ENCODE measurements at places on chromosomes 7 and 10.

DNA sequence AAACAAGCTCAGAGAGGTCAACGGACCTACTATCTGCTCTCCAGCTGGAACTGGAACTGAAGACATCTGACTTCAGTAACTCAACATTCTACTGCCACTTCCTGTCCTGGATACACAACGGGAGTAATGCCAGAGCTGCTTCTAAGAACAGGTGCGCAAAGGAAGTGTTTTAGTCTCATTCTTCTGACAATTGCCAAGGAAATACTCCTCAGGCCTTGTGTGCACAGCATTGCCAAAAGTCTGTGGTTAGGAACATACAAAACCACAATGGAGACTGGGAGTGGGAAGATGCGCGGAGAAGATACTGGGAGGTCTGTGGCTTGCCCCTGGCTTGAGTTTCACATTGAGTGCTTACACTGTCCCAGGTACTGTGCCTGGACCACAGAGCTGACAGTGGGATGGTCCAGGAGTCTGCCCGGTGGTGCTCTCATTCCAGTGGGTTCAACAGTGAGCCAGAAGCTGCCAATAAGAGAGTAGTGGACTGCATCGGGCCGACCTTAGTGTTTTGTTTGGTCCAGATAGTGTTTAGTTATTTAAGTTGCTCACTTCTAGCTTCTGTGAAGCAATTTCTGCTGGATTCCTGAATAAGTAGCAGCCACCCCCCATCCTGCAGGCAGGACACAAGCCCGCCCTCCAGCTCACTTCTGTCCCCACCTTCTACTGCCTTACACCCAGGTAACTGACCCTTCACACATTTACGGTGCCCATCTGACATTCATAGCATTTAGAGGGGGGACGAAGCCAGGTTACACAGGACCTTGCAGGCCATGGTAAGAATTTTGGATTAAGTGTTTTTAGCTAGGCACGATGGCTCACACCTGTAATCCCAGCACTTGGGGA, 10.3 kb downstream of the TBL2 start:
- DNase-seq: no peak

DNA sequence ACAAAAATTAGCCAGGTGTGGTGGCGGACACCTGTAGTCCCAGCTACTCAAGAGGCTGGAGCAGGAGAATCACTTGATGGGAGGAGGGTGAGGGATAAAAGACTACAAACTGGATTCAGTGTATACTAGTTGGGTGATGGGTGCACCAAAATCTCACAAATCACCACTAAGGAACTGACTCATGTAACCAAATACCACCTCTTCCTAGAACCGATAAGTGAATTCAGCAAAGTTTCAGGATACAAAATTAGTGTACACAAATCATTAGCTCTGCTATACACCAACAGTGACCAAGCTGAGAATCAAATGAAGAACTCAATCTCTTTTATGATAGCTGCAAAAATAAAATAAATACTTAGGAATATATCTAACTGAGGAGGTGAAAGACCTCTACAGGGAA, 23.0 kb upstream of the DMBT1 start:
- no peak for DNase-seq

- no peak for DNase-seq
Observed at GRCh38 chr10:110711382-110711781, 67.2 kb downstream of the RBM20 start.

DNA sequence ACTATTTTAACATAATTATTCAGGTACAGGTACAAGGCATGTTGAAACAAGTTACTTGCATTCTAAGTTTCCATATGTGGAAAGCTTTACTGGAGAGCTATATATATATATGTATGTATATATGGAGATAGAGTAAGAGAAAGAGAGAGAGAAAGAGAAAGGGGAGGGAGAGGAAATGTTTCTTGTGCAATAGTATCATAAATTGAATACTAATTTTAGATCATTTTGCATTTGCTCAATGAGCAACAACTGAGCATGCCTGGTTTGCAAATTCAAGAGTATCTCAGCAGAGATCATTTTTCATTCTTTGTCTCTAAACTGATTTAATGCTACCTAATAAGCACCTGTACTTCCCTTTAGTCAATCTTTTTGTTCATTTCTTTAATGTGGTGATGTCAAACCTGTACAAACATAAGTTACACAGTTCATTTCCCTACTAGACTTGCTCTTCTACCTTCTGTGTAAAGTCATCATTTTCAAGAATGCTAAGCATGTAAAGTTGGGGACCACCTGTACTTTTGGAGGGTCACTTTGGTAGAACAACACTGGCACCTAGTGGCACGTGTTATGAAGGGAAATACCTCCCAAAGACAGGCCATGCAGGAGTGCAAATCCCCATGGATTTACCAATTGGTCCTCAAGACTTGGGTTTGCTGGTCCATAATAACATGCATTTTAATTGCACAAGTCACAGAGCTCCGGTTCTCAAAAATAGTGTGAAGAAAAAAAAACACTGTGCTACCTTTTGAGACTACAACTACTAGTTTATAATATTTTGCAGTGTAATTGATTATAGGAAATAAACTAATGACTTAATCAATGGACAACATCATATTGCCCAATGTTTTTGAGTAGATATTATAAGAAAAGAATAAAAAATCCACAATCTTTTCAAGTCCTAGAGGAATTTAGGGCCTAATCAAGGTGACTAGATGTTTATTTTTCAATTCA, 431.2 kb upstream of the IGFBP3 start:
- DNase-seq: peak; percentile 72

- peak; percentile 29 for DNase-seq
Observed at GRCh38 chr7:106679153-106679931, 18.4 kb upstream of the CCDC71L start.

DNA sequence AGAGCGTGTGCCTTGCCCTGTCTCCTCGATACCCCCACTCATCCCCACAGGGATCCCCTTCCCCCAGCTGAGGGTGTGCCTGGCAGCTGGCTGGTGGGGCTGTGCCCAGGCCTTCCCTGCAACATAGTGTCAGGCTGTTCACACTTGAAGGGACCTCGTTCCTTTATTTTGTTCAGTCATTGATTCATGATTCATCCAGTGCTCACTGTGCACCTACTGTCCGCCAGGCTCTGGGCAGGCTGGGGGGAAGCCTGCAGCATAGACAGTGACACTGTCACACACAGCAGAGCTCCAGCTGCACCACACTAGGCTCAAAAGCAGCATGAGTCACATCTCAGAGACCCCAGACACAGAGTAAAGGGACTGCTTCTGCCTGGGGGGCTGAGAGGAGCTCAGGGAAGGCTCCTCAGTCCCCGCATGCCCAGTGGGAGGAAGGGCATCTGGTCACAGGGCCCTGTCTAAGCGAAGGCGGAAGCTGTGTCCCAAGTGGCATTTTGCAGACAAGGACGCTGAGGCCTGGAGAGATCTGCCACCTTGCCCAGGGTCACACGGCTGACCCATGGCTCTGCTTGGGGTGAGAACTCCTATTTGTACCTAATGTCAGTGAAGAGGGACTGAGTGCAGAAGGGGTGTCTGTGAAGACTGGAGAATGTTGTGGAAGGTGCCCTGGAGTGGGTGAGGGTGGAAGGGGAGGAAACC, 27.9 kb downstream of the CDH23 start:
- no peak for DNase-seq

GRCh38 chr7:36286226-36286625, 103.4 kb upstream of the ANLN start:
- DNase-seq: no peak

- no peak for DNase-seq
Observed at GRCh38 chr10:91987397-91988037, 63.9 kb downstream of the BTAF1 start.

GRCh38 chr7:55132890-55133551, 114.2 kb downstream of the EGFR start:
- peak; percentile 100 for DNase-seq

DNA sequence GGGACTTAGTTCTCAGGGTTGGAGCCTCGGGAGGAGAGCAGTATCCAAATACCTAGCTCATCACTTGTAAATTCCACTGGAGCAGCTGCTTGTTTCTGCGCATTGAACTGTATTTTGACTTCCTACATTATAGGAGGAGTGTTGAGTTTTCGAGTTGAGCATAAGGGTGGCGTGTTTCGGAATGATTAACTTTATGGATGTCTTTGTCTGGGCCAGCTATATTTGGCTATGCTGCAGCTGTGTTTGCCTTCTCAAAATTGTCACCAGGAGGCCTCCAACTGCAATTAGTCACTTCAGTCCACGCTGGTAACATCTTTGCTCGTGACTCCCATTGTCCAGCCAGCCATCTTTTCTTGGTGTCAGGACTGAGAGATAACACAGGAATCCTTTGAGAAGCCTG, 9.1 kb downstream of the CELF2 start:
- DNase-seq: no peak

GRCh38 chr10:9188022-9188810, 1133.7 kb downstream of the GATA3 start:
- DNase-seq: peak; percentile 1
